Stimulated activated CD4-positive, alpha-beta T cell treated with anti-CD3 and anti-CD28 coated beads, Interleukin-15, amount 100 ng/mL, for 1 hour (primary cell): ENCODE measurements at places on chromosomes 6 and 20.

- no peak for DNase-seq
Observed at GRCh38 chr6:56434606-56435005, 187.2 kb upstream of the COL21A1 start.

GRCh38 chr6:134309983-134310605 is 7.8 kb downstream of the SGK1 start:
- no peak for DNase-seq

GRCh38 chr6:159806021-159806458 is 6.0 kb downstream of the PNLDC1 start:
- DNase-seq, result no peak

DNA sequence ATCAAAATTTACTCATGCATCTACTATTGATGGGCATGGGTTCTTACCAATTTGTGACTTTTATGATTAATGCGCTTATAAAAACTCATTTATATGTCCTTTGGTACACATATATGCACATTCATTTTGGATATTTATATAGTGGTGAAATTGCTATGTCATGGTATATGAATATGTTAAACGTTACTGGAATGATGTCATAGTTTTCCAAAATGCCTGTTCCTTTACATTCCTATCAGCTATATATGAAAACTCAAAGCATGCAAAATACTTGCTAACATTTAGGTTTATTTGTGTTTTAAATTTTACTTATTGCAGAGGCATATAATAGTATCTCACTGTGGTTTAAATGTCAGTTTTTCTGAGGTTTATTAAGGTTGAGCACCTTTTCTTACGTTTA is 1403.1 kb downstream of the HACE1 start:
- no peak for DNase-seq

GRCh38 chr20:16692009-16692408 is 37.8 kb upstream of the SNRPB2 start:
- no peak for DNase-seq

- DNase-seq, result peak; percentile 56
Observed at GRCh38 chr20:40962733-40963504, 65.7 kb upstream of the TOP1 start.
